ENCODE measurements at places on chromosomes 1 and 21. TPM values are rescaled to one million over a fixed set of nuclear protein-coding genes. Genes with fewer than 3 reads are reported as not detected.

DNA sequence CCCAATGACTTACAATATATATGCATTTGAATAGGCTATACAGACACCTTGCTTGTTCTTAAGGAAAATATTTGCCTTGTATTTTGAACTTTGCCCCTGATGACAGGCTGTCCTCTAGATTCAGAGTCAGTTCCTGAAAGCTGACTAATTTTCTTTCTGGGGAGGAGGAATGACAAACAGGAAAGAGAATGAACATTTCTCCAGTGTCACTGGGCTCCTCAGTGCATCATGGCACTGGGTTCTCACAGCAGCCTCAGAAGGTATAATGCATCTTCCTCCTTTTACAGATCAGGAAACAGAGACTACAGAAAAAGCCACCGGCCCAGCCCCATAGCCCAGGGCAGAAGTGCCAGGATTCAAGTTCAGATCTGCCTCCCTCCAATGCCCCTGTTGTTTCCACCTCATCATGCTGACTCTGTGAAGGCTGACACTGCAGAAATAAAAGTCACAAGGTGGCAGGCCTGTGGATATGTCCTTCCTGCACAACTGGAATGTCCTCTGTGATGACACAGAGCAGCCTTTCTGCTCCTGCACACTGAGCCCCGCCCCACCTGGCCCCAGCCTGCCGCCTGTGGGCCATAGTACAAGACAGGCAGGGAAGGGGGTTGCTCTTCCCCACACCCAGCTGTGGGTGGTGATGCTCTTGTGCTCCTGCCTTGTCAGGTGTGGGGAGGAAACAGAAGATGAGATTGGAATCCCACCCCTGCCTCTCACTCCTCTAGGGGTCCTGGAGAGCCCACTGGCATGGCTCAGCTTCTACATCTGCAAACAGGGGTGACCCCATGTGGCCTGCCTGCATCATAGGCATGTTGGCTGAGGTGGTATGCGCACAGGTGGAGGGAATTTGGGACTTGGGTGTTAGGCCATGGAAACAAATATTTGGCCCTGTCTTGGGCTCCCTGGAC, 6.4 kb downstream of the TTC22 start:
- no peak for DNase-seq

DNA sequence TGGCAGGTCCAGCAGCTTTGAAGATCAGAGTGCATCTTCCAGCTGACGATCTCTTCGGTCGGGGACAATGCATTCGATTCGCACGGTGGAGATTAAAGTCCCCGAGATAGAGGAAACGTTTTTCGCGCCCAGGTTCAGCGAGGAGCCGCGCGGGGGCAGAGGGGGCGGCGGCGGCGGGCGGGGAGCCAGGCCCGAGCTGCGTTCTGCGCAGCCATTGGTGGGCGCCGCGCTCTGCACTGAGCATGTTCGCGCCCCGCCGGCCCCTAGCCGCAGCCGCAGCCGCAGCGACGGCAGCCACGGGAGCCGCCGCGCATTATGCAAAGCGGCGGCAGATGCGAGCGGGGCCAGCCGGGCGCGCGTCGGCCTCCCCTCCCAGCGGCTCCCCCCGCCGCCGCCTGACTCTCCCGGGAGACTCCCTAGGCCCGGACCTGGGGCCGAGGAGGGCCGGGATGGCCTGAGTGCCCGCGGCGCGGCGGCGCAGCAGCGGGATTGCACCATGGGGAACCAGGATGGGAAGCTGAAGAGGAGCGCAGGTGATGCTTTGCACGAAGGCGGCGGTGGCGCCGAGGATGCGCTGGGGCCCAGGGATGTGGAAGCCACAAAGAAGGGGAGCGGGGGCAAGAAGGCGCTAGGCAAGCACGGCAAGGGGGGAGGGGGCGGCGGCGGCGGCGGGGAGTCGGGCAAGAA, at the start of gene FMN2:
FMN2 (plus strand) TSS at position 270 of the 687 bp plus-strand sequence; CDS start at position 497, 227 bp downstream.
- DNase-seq = no peak

The RHCE gene
- not detected for total RNA-seq

GRCh38 chr1:1561801-1562470, 12.7 kb downstream of the SSU72 start:
- DNase-seq = no peak

The XCL1 gene
- total RNA-seq = 14.6 TPM

GRCh38 chr1:87188640-87189039, 140.0 kb upstream of the LMO4 start:
- DNase-seq = no peak

Measured in activated CD4-positive, alpha-beta T cell treated with anti-CD3 and anti-CD28 coated beads, Interleukin-2, amount 10 ng/mL, durations not matched to agents 24 days and 14 days (primary cell).